ENCODE measurements at places on chromosomes 2 and 18.

GRCh38 chr2:148643421-148643820, 1.1 kb upstream of the EPC2 start:
- DNase-seq, result no peak

DNA sequence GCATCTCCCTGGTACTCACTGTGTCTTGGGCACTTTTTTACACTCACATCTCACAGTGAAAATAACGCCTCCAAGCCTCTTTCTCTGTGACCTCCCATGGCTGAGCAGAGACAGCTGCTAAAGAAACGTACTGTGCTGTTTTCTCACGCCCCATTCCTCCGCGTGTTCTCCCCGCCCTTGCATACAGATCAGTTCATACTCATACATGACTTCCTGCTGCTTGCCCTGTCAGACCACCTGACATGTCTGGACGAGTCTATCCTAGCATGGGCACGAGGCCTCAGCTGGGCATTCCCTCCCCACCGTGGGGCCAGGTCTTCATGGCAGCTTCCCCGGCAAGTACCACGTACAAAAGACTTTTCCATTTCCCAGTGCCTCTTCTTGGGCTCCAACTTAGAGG, 21.2 kb upstream of the IL1A start:
- no peak for DNase-seq

GRCh38 chr2:239816576-239817467, 208.3 kb downstream of the NDUFA10 start:
- DNase-seq, result no peak

- no peak for DNase-seq
Measured at GRCh38 chr2:42904576-42904876, 112.1 kb upstream of the HAAO start.

GRCh38 chr2:132651115-132652045, 18.6 kb downstream of the LYPD1 start:
- DNase-seq, result peak; percentile 51

GRCh38 chr2:112472547-112473263, 9.3 kb upstream of the TTL start:
- no peak for DNase-seq

DNA sequence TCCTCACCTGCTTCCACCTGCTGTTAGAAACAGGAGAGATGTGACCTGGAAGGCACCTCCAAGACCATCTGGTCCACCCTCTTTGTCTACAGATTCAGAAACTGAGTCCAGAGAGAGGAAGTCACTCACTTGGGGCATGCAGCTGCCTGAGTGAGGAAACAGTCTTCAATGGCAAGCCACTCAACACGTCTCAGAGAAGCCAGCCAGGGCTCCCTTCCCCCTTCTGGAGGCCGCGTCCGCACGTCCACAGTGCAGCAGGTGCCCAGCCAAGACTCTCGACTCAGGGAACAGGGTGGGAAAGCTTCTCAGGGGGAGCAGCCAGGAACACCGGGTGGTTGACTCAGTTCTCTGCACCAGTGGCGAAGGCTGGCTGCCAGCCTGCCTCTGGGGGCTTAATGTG, 201.7 kb downstream of the BCL11A start:
- no peak for DNase-seq

- DNase-seq, result no peak
Measured at GRCh38 chr2:20190876-20191713, 33.8 kb downstream of the SDC1 start.

DNA sequence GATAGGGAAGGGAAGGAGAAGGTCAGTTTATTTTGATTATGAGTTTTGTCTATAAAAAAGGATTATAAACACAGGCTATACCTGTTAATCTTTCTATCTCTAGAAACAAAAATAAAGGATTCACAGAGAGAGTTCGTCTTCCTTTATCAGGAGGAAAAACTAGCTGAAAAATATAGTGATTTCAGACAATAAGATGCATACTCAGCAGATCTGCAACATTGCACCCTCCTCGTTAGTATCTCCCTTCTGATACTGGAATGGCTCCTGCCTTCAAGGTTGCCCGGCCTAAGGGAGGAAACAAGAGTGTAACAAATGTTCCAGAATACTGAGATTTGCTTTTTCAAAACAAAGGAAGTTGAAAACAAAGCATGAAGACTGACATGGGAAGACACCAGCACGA, 48.7 kb upstream of the LRATD1 start:
- no peak for DNase-seq

DNA sequence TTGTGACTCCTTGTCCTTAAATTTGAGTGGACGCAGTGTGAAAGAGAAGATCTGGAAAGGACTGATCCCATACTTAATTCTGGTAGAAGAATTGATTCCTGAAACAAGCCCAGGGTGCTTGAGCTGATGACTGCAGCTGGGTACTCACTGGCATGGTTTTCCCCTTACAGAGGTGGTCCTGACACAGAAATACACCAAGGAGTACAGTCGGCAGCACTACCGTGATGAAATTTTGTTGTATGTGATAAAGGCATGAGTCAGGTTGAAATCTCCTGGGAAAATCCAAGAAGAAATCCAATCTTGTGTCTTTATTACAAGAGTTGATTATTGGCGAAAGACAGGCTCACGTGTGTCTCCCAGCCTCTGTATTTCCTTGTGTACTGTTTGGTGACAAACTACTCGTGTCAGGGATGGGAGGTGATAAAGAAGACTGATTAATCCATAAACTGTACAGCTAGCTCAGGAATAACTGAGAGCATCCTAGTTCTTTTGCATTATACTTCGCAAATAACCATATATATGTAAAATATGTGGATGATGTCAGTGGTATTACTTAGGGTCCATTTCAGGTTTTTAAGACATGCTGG, 76.6 kb downstream of the RAPGEF4 start:
- DNase-seq, result no peak

Data from HFFc6 (cell line).